ENCODE measurements at places on chromosomes 5 and 9.
A peak's percentile ranks its signal among the peaks of the same experiment; 100 is the strongest.

- no peak for DNase-seq
These were observed 310.4 kb upstream of the ZNF608 start for GRCh38 chr5:125056671-125057485.

DNA sequence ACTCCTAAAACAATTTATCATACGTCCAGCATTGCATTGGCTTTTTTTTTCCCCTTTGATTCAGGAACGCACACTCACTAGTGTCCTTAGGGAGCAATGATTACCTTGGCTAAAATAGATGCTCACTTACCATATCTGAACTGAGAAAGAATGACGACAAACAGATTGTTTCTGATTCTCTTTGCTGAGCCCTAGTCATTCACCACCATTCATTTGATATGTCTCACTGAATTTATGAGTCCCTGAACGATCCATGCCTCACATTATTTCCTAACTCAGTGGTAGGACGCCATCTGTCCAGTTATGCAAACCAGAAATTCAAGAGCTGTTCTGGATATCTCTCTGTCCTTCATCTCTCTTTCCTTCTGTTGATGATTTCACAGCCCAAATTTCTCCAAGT is 39.3 kb upstream of the DAB2 start:
- DNase-seq = no peak

DNA sequence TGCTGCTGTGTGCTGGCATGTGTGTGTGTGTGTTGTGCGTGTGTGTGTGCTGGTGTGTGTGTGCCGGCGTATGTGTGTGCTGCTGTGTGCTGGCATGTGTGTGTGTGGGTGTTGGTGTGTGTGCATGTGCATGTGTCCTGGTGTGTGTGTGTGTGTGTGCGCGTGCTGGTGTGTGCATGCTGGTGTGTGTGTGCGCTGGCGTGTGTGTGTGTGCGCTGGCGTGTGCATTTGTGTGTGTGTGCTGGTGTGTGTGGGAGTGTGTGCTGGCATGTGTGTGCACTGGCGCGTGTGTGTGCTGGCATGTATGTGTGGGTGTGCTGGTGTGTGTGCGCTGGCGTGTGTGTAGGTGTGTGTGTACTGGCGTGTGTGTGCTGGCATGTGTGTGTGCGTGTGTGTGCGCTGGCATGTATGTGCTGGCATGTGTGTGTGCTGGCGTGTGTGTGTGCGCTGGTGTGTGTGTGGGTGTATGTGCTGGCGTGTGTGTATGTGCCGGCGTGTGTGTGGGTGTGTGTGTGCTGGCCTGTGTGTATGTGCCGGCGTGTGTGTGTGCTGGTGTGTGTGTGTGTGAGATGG is 20.1 kb downstream of the UNC5A start:
- DNase-seq = no peak

- no peak for DNase-seq
These were observed 30.4 kb upstream of the B4GALT1 start for GRCh38 chr9:33197279-33198152.

DNA sequence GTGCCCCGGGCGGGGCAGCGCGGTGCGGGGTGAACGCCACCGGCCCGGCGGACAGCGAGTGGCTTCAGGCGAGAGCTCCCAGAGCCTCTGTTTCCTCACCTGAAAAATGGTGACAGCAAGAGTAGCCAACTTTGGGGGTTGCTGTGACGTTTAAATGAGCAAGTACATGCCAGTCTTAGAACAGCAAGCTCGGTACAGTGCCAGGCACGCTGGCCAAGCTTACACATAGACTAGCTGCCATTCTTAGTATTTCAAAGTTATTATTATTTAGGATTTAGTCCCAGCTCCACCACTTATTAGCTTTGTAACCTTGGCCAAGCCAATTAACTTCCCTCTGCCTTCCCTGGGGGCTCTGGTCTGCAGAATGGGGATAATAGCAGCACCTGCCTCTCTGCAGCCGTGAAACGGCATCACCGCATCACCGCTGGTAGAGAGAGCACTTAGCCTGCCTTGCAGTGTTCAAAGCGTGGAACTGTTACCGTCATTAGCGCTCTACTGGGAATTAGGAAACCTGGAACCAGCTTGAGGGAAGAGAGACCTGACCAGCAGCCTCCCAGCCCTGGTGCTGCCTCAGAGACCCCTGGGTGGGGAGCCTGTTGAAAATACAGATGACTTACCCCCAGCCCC is at the start of gene C9orf50:
C9orf50 (minus strand) TSS at position 433 of the 627 bp plus-strand sequence. CDS start 527 bp downstream, outside the sequence.
- no peak for DNase-seq

GRCh38 chr9:7318920-7319319 is 480.7 kb downstream of the DMAC1 start:
- no peak for DNase-seq

- no peak for DNase-seq
These were observed 104.8 kb downstream of the TSSK1B start for GRCh38 chr5:113329981-113330380.

GRCh38 chr9:3569529-3569928 is 43.7 kb upstream of the RFX3 start:
- DNase-seq = no peak

- no peak for DNase-seq
These were observed 20.9 kb downstream of the SLC6A18 start for GRCh38 chr5:1245905-1246576.

- DNase-seq = no peak
These were observed 42.8 kb upstream of the NKD2 start for GRCh38 chr5:965604-966344.

DNA sequence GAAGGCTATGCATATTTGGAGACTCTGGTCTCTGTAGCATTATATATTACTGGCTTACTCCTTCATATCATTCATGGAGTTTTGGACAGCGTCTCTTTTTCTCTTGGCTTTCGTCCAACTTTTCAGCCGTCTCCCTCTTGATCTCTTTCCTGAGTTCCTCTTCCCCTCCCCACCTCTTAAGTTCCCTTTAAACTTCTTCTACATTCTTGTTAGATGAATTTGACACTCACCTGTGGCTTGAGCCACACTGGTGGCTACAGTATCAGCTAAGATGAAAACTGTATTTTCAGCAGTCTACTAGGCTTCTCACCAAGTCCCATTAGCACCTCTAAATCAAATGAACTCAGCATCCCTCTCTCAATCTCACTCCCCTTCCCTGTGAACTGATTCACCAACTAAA is 128.1 kb downstream of the STARD4 start:
- DNase-seq = no peak

GRCh38 chr5:91151947-91152346 is 231.2 kb downstream of the ARRDC3 start:
- DNase-seq = no peak

GRCh38 chr5:52638732-52639131 is 149.0 kb upstream of the ITGA1 start:
- no peak for DNase-seq

- peak; percentile 17 for DNase-seq
These were observed 158.1 kb downstream of the C9orf152 start for GRCh38 chr9:110049699-110050450.

- DNase-seq = no peak
These were observed 67.2 kb downstream of the MRPS30 start for GRCh38 chr5:44875661-44876605.

DNA sequence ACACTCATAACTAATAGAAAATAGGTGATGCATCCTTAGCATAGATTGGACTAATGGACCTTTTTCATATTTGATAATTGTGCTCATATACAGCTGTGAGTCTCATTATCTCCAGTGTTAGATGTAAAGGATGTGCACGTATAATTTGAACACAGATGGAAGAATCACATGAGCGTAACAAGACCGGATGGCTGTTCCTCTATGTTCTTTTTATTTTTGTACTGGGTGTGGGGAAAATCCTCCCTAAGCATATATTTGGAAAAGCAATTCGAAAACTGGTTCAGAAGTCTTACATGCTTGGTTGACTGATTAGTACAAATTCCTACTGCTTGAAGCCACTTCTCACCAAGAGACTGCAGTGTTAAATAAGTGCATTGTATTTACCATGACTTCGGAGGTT is 230.2 kb downstream of the AOPEP start:
- DNase-seq = no peak

- peak; percentile 40 for DNase-seq
These were observed 85.7 kb upstream of the MELK start for GRCh38 chr9:36486933-36487481.

DNA sequence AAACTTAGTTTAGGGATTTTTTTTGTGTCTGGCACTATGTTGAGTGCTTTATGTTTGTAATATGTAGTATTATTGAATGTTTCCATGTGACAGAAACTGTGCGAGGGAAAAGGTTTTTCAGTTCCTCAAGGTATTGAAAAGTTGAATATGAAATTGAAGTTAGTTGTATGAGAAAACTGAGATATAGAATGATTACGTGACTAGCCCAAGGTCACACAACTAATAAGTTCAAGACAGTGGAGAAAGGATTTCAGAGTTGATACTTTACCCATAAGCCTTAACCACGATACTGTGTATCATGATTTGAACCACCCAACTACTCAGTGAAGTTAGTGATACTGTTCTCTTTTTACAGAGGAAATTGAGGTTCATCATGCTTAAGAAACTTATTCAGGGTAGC is 5.7 kb downstream of the NIPBL start:
- no peak for DNase-seq

DNA sequence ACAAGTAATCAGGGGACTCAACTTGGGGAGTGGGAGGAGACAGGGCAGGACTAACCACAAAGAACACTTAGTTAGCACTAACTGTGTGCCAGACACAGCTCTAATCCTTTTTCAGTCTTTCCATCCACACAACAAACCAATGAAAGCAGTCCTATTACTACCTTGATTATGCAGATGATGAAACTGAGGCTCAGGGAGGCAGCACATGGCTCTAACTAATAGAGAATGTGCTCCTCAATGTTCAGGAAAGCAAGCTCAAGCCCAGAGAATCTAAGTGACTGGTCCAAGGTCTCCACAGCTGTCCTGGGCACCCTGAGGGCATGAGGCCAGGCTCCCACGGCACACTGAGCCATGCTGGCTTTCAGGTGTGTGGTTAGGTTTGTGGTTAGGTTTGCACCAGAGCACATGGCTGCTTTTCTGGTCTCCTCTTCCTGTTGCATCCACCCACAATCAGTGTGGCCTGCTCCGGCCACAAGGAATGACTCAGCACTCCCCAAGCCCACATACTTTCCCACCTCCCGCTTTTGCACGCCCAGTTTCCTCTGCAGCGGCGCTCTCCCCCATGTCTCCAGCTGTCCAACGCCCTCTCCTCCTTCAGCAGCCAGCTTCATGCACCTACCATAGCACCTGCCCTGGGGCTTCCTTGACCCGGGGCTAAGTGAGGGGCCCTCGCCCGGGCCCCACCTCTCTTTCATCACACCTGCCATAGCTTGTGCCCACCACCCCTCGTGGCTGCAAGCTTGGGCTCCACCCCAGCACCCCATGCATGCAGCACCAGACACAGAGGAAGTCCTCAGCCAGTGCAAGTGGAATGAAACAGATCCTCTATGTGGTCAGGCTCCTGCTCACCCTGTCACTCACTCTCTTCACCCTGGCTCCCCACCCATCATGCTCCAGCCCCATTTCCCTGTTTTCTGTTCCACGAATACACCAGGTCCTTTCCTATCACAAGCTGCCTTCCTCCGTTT is 133.1 kb downstream of the GABBR2 start:
- no peak for DNase-seq

DNA sequence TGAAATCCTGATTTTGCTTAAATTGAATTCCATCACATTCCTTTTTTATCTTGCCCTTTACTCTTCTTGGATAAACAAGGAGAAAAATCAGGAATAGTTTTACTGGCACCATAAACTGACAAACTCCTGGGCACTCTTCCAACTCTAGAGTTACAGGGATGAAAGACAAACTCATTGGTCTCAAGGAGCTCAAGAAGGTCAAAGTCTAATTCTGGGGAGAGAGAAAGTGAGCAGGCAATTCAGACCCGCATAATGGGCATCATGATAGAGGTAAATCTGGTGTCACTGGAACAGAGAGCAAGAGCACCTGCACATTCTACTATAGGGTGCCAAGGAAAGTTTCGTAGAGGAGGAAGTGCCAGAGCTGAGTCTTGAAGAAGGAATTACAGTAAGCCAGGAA is 64.8 kb downstream of the GRIN3A start:
- no peak for DNase-seq

GRCh38 chr9:27310582-27310981 is 13.6 kb upstream of the EQTN start:
- no peak for DNase-seq

GRCh38 chr5:133440467-133441115 is 171.8 kb downstream of the FSTL4 start:
- no peak for DNase-seq

- DNase-seq = no peak
These were observed 31.8 kb downstream of the TENT4A start for GRCh38 chr5:6744841-6745705.

- no peak for DNase-seq
These were observed 116.8 kb downstream of the TARS1 start for GRCh38 chr5:33557605-33558004.

DNA sequence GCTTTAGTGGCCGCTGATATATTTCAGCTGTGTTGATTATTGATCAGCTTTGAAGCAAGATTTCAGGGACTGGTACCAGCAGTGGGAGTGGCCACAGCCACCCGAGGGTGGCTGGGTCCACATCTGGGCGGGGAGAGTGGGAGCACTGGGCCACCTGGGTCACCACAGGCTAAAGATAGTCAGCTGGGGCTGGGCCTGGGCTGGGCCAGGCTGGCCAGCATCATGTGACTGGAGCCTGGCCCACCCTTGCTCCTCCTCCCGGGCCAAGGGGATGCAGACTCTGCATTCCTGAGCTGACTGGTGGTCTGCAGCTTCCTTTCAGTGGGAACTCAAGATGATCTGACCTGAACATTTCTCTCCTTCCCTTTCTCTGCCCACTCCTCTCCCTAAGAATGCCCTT is 27.1 kb downstream of the LARP1 start:
- DNase-seq = no peak

GRCh38 chr9:111934747-111935146 is 38.1 kb downstream of the UGCG start:
- no peak for DNase-seq

DNA sequence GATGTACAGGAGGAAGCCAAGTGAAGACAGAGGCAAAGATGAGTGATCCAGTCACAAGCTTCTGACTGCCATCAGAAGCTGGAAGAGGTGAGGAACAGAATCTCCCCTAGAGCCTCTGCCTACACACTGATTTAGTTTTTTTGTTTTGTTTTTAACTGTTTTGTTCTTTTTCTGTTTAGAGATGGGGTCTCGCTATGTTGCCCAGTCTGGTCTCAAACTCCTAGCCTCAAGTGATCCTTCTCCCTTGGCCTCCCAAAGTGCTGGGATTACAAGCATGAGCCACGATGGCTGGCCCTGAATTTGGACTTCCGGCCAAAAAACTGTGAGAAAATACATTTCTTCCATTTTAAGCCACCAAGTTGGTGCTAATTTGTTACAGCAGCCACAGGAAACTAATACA is 204.7 kb upstream of the ZNF608 start:
- DNase-seq = no peak

DNA sequence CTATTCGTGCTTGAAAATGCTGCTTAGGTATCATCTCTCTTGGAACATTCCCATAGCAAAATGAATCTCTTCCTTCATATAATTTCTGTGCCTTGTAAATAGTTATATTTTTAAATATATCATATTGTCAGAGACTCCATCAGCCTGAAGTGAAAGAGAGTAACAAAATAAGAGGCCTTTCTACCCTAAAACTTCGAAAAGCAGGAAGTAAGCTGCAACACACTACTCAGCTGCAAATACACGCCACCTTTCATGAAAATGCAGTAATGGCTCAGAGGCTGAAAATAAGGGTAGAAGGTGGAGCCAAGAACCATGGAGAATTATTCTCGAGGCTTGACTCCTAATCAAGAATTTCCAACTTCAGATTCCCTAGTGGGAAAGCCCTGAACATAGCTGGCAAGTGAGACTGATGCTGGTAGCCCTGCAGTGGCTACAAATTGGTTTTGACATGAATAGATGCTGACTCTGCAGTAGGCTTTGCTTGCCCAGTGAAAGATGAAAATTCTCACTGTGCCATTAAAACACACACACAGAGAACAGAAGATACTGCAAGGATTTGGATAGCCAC is 30.2 kb upstream of the PTGER4 start:
- DNase-seq = no peak

- DNase-seq = no peak
These were observed 86.2 kb upstream of the ANXA1 start for GRCh38 chr9:73065439-73065838.

Measured in stimulated activated naive CD4-positive, alpha-beta T cell treated with Interleukin-2 at 50 U/mL for 16 hours (primary cell).